ENCODE measurements at places on chromosomes 4 and X.

DNA sequence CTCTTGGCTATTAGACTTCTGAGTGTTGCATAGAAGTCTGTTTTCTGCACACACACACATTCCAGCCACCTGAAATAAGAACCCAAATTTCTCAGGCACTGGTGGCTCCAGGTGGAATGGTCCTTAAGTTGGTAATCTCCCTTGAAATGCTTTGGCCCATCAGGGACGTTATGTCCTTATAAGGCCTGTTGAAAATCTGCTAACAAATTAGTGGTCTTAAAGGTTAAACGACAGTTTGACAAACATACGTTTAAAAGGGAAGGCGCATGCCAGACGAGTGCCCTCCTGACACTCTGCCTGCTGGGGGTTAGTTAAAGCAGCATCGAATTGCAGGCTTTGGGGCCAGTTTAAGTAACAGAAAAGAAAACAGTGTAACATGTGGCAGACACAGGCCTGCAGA lies 125.0 kb downstream of the TBX22 start:
- DNase-seq: no peak

GRCh38 chr4:139728146-139728545 lies 62.5 kb downstream of the MGST2 start:
- no peak for DNase-seq

GRCh38 chr4:1208970-1209704 lies 36.8 kb upstream of the SPON2 start:
- no peak for DNase-seq

DNA sequence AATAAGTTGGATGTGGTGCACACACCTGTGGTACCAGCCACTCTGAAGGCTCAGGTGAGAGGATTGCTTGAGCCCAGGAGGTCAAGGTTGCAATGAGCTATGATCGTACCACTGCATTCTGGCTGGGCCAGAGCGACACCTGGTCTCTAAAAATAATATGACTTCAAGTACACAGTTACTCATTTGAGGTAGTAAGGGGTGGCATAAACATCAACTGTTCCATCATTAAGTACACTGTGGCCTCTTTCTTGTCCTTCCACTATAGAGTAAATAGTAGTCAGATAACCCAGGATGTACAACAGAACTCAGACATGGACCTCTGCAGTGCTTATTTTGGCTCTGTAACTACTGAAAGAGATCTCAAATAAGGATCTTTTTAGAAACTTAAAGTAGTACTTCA lies 10.6 kb downstream of the FAM9B start:
- DNase-seq: no peak

GRCh38 chrX:34404386-34405070 lies 252.6 kb downstream of the TMEM47 start:
- no peak for DNase-seq

DNA sequence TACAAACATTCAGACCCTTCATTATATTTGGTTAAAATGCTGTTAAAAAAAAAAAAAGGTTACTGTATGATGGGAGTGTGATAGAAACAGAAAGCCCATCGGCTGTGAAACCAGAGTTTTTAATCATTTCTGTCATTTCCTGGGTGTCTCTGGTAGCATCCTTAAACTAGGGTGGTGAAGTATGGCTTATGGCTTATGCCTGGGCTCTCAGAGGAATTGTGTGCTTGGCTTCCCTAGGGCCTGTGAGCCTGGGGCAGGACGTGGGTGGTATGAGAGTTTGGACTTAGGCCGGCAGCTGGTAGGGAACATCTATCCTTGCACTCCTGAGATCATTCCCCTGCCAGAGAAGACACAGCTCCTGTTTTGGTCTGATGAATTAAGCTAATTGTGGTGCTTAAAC lies 52.2 kb downstream of the DCUN1D4 start:
- DNase-seq: no peak

DNA sequence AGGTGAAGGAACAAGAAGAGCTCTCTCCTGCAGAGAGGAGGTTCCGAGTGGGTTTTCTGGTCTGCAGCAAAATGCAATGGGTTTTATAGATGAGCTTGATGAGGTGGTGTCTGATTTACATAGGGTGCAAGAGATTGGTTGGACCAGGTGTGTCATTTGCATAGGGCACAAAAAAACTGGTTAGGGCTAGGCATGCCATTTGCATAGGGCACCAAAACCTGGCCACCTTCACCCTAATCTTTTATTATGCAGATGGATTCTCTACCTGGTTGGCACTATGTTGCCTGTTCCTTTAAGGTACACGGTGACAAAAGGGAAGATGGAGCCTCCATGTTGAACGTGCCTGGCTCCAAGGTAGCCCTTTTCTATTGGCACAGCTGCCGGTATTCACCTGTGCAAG lies 94.5 kb upstream of the PRKX start:
- DNase-seq: no peak

DNA sequence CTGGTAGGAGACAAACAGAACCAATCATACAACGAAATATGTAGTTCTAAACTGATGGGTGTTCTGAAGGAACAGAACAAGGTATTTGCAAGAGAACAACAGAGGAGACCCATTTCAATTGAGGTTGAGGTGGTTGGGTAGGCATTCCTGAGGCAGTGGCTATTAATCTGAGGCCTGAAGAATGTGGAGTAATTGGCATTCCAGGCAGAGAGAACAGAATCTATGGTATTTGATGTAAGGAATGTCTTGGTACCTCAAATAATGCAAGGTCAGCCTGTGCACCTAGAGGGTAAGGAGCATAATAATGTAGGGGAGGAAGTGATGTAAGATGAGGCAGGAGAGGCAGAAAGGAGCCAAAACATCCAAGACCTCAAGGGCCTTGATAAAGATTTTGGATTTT lies 109.5 kb upstream of the TEX13C start:
- DNase-seq: no peak

DNA sequence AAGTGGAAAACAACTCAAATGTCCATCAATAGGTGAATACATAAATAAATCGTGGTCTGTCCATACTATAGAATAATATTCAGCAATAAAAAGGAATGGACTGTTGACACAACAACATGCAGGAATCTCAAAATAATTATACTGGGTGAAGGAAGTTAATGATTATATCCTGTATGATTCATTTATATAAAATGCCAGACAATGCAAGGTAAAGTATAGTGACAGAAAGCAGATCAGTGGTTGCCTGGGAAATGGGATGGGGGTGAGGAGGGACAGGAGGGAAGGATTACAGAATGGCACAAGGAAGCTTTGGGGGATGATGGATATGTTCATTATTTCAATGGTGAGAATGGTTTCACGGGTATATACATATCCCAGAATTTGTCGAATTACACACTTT lies 12.3 kb downstream of the PYURF start:
- DNase-seq: no peak

- no peak for DNase-seq
These were observed 406.7 kb upstream of the SPANXN1 start for GRCh38 chrX:144840616-144841015.

DNA sequence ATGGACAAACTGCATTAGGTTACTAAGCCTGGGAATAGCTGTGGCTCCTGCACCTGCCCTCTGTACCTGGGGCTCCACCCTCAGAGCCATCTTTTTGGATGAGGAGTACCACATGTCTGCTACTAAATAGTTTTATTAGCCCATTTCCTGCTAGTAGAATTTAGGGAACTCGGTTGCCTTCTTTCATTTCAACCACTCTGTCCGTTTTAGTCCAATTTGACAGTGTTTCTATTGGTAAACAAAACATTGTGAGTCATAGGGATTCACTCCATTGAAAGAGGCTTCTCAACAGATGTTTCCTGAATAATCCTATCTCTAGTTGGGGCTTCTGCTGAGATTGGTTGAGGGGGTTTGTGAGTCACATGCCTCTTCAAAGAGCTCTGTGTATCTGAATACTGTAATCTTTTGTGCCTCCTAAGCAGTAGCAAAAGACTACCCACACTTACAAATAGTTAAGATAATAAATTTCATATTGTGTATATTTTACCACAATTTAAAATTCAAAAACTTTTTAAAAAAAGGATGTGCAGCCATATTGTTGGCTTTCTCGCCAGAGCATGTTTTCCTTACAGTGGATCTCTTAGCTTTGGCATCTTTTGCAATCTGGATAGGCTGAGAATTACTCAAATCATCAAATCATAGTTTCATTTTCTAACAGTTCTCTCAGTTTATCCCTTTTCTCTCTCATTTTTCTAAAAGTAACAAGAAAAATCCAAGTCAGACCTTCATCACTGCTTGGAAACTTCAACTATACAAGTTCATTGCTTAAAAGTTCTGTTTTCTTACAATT lies 9.9 kb downstream of the FAM200B start:
- no peak for DNase-seq

DNA sequence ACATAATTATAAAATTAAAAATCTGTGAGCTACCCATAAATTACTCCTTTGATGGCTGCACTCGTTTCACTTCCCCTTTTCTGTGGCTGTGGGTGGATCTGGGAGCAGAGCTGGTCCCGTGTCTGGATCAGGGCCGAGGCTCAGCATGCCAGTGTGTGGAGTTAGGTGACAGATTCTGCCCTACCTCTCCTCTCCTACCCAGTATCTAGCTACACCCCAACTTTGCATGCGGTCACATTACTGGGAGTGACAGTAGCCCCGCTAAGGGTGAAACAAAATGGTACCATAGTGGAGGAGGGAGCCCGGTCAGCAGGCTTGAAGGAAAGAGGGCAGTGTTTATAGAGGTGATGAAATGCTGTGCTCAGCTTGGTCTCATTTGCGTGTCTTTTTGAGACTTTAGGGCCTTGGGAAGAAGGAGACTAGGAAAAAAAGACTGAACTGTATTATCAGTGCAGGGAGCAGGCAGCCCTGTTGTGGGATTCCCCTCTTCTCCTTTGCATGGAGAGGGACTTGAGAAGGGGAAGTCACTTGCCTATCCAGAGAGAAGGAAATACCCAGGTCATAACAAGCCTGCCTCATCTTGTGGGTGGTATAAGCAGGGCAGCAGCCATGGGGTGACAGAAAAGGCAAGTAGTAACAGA lies 48.4 kb downstream of the ARHGAP10 start:
- DNase-seq: no peak

DNA sequence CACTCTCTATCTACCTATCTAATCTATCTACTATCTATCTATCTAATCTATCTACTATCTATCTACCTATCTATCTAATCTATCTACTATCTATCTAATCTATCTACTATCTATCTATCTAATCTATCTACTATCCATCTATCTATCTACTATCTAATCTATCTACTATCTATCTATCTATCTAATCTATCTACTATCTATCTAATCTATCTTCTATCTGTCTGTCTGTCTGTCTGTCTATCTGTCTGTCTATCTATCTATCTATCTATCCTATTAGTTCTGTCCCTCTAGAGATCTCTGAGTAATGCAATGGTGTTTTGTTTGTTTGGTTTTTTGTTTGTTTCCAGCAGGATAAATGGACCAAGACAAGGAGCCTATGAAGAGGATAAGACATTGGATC lies 9.4 kb upstream of the ASMTL start:
- no peak for DNase-seq

- no peak for DNase-seq
These were observed 118.1 kb downstream of the ATXN3L start for GRCh38 chrX:13201605-13202219.

DNA sequence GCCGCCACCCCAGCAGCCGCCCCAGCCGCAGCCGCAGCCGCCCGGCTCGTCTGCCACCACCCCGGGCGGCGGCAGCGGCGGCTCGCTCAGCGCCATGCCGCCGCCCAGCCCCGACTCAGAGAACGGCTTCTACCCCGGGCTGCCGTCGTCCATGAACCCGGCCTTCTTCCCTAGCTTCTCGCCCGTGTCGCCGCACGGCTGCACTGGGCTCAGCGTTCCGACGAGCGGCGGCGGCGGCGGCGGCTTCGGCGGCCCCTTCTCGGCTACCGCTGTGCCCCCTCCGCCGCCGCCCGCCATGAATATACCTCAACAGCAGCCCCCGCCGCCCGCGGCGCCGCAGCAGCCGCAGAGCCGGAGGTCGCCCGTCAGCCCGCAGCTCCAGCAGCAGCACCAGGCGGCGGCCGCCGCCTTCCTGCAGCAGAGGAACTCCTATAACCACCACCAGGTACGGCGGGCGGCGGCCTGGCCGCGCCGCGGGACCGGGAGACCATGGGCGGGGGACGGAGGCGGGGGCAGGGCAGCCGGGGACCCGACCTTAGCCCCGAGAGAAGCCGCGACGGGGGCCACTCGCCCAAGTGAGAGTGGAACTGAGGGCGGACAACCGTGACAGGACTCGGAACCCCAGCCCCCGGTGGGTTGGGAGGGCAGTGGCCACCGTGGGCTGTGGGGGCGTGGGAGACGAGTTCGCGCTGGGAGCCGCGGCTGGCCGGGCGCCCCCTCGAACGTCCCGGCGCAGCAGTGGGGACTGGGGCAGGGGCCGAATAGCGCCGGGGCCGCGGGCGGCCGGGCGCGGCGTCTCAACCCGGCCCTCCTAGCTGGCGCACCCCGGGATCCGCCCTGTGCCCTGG lies 1.8 kb downstream of the CPEB2 start:
- DNase-seq: peak; percentile 19

DNA sequence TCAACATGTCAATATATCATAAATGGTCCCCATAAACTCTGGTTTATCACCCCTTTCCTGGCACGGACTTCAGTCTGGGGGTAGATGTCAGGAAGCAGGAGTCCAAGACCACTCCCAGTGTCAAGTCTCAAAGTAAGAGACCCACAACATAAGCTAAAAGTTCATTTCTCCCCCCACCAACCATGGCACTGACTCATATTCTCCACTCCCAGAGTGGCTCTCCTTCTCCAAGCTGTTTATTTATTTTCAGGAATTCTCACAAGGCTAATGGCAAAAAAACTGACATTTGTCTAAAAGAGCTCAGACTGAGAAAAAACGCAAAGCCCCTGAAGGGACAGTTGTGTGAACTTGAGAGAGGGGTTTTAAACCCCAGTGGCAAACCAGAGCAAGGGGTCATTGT lies 217.0 kb downstream of the RAB28 start:
- no peak for DNase-seq

- DNase-seq: no peak
These were observed 817.2 kb downstream of the GLUD2 start for GRCh38 chrX:121864561-121864960.

- DNase-seq: no peak
These were observed 618.1 kb downstream of the PPP4R3C start for GRCh38 chrX:26845056-26845455.

GRCh38 chr4:94334962-94335361 lies 7.7 kb downstream of the HPGDS start:
- no peak for DNase-seq

- DNase-seq: no peak
These were observed 20.1 kb downstream of the ACSL1 start for GRCh38 chr4:184805462-184806228.

- no peak for DNase-seq
These were observed 750.3 kb downstream of the ARAP2 start for GRCh38 chr4:35493977-35494376.

- no peak for DNase-seq
These were observed 15.8 kb upstream of the GAGE10 start for GRCh38 chrX:49287665-49288064.

DNA sequence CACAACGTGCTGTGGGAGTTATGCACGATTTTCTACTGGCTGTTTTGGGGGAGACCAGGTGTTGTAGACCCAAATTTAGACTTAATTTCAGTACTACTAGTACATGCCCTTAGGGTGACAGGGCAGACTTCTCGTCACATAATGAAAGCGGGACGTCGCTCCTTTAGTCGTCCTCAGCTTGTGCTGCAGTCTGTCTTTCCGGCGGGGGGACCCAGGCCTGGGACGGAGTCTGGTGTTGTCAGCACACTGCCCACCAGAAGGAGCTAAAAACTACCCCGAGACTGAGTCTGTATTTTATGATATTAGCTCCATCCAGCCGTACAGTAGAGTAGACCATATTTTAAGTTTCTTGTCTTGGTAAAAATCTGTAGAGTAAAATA lies 35.5 kb downstream of the NOP14 start:
- no peak for DNase-seq
